ENCODE measurements at places on chromosomes 7 and 10. TPM values are rescaled to one million over a fixed set of nuclear protein-coding genes. Genes with fewer than 3 reads are reported as not detected.

DNA sequence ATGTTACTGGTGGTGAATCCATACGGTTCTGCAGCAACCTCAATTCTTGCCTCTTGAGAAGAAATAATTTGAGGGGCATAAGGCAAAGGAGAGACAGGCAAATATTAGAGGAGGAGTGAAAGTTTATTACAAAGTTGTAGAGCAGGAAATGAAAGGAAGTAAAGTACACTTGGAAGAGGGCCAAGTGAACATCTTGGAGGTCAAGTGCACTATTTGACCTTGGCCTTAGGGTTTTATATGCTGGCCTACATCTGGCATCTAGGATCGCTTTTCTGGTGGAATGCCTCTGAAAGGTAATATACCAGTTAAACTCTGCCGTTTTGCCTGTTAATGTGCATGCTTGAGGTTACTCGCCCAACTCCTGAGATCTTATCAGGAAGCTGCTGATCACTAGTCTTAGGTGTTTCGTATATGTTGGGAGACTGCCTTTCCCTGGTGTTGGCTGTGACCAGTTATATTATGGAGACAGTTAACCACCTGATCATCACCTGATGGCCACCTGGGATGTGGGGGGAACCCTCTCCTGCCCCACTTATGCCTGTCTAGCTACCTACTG, 66.1 kb upstream of the CYP2C18 start:
- peak; percentile 7 for DNase-seq

OPALIN gene
- not detected for total RNA-seq

EIF4EBP2 gene
- 32.6 TPM for total RNA-seq

GPR26 gene
- not detected for total RNA-seq

DNA sequence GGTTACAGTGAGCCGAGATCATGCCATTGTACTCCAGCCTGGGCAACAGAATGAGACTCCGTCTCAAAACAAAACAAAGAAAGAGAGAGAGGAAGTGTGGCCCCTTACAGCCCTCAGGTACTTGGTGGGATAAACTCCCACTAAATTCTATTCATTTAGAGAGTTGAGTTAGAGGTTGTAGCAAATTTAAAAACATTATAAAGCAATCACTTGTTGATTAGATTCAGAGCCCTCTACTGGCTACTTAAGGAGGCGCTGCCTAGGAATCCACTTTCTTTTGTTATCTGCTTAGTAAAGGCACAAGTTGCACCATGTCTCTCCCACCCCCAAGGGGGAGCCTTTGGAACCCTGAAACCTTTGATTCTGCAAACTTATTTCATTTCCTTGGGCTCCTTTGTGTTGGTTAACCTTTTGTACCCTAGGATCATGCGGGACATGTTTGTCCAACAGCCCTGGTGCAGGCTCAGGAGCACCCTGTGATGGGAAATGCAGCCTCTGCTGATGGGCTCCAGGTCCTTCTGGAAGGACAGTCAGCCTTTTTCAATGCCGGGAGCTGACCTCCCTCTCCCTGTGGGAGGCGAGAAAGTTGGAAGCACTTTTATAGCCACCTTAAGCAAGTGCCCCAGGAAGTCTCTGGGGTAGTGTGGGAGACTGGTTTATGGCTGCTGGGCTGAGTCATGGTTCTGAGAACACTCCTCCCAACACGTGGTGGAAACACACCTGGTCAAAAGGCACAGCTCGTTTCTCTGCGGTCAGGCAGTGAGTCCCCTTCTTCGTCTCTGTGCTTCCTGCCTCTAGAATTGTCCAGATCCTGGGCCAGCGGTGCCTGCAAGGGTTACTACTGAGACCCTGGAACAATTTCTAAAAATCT, 2.3 kb downstream of the HKDC1 start:
- DNase-seq: peak; percentile 98

GRCh38 chr10:6273351-6273750, 70.6 kb downstream of the PFKFB3 start:
- DNase-seq: no peak

DNA sequence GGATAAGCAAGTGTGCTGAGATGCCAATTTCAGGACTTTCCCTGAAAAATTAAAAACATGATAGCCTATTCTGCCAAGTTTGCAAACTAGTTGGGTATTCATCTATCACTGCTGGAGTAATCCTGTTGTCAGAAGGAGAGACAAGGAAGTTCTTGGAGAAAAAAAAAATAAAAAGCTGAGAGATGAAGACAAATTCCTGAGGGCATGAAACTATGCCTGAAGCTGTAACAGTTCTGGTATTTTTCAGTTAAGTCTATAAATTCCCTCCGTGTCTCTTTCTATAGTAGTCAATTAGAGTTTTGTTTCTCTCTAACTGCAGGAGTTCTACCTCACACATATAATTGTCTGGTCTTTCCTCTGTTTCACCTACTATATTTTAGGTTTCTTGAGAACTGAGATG, 95.7 kb downstream of the DGKB start:
- DNase-seq: no peak

GRCh38 chr7:29461996-29462395, 101.6 kb upstream of the PRR15 start:
- DNase-seq: no peak

All from PC-3 (cell line).